CD4-positive, alpha-beta T cell treated with Interleukin-15 for 4 hours (primary cell): ENCODE measurements at places on chromosomes 3 and 15.

DNA sequence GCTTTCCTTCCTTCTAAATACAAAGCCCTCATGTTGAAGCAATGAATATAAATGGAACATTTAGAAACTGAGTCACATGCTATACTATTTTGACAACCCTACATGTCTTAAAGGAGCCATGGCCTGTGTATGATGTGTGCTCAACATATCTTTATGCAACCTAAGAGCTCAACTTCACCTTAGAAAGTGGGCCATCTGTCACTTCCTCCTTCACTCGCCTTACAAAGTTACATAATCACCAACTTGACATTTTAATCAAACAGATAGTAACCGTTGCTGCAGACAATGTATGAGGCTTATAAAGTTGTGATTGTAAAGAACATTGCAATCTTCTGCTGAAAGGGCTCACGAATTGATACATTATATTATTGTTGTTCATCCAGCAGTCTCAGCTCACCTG lies 163.6 kb downstream of the SERPINI1 start:
- DNase-seq, result no peak

- no peak for DNase-seq
These were observed 419.4 kb upstream of the ONECUT1 start for GRCh38 chr15:53209396-53210042.

GRCh38 chr15:87561641-87562040 lies 694.9 kb downstream of the NTRK3 start:
- DNase-seq, result no peak

- DNase-seq, result no peak
These were observed 7.4 kb upstream of the SST start for GRCh38 chr3:187677604-187678003.

DNA sequence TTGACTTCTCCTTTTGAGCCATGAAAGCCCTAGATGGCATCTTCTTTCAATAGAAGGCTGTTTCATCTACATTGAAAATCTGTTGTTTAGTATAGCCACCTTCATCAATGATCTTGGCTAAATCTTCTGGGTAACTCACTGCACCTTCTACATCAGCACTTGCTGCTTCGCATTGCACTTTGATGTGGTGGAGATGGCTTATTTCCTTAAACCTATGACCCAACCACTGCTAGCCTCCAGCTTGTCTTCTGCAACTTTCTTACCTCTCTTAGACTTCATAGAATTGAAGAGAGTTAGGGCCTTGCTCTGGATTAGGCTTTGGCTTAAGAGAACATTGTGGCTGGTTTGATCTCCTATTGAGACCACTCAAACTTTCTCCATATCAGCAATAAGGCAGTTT lies 189.8 kb downstream of the PLCL2 start:
- peak; percentile 37 for DNase-seq

GRCh38 chr3:182909318-182910040 lies 70.9 kb downstream of the DCUN1D1 start:
- peak; percentile 5 for DNase-seq

GRCh38 chr3:112351036-112351435 lies 18.1 kb downstream of the CD200 start:
- DNase-seq, result no peak

DNA sequence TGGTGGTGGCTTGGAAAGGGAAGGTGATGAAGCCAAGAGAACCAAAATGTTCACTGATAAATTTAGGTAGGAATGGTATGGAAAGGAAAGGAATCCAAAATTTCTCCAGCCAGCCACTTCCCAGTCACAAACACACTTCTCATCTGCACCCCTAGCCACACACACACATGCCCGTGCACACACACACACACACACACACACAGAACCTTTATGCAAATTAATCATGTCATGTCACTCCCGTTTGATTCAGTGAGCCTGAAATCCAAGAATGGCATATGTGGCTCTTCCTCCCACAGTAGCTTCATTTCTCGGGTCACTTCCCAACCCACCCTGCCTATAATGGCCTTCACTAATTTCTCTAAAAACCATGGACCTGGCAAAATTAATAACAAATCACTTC lies 3.1 kb upstream of the HLTF start:
- DNase-seq, result no peak

DNA sequence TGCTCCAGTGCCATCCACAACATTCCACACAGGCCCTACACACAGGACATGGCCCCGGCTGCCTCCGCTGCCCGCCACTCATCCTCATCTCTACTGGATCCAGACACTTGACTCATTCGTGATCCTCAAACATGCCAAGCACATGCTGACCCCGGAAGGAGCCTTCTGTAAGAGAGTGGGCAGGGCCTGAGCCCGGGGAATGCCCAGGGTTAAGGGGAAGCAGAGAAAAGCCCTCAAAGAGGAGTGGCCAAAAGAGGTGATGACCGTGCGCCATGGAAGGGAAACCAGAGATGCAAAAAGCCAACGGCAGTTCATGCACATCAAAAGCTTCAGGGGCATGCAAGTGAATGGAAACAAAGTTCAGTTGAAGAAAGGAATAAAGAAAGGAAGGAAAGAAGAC lies 46.1 kb downstream of the RFTN1 start:
- peak; percentile 25 for DNase-seq

DNA sequence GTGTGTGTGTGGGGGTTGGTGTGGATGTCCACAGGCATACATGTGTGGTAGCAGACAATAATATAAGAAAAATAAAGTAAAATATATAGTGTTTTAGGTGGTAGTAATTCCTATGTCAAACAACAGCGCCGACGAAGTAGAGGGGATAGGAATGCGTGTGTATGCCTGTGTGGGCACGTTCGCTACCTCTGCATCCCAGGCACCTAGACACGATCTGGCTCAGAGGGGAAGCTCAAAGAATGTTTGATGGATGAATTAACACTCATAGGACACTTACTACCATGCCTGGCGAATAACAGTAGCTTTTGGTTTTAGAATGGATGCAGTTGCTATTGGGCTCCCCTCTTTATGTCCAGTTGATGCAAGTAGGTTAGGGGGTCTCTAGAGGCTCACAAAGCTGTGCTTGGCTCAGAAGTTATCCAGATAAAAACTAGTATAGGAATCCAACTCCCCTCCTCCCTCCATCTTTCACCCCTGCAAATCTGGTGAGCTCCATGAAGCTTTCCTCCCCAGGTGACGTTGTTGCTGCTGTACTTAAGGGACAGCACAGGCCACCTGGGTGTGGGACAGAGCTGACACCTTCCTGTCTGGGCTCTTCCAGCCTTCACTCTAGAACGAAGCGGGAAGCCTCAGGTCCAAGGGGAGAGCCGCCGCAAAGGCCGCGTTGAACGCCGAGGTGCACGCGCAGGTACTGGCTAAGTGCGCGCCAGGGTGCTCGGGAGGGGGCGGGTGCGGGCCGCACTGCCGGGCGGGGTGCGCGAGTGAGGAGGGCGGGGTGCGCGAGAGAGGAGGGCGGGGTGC lies 192.6 kb upstream of the LYSMD4 start:
- peak; percentile 78 for DNase-seq

DNA sequence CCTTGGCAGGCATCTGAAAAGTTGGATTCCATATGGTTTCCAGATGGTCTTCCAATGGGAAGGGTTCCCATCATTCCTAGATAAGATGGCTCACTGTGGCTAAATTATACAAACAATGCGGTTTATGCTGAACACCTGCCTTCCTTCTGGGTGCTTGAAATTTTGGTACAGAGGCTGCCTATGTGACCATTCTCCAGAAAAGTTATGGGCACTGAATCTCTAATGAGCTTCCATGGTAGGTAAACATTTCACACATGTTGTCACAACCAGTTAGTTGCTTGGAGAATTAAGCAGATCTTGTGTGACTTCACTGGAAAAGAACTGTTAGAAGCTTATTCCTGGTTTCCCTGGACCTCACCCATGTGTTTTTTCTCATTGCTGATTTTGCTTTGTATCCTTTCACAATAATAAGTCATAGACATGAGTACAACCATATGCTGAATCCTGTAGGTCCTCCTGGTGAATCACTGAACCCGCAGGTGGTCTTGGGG lies 30.1 kb downstream of the PLOD2 start:
- no peak for DNase-seq

GRCh38 chr3:26308454-26308853 lies 314.1 kb upstream of the LRRC3B start:
- no peak for DNase-seq

- DNase-seq, result no peak
These were observed 820.8 kb downstream of the IGSF11 start for GRCh38 chr3:118213892-118214291.

GRCh38 chr15:52651868-52652267 lies 27.3 kb downstream of the ATOSA start:
- peak; percentile 38 for DNase-seq

DNA sequence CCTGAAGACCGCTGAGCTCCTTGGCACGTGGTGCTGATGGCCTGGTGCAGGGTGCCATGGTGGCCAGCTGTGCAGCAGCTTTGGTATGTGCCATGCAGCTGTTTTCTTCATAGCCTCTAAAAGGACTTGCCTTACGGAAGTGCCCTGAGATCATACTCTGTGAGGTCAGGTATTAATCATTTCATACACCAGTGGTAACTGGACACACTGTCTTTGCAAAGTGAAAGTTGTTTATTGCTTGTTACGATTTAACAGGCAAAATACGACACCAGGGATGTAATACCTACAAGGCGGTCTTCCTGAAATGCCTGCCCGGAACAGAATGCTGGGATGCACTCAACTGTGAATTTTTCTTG lies 184.6 kb downstream of the ATP10A start:
- DNase-seq, result no peak
